ENCODE measurements at places on chromosomes 13 and 19.

GRCh38 chr19:6333439-6333838 is at the start of gene ACER1:
Gene ACER1, minus strand, starts transcription at chr19:6333612. Its CDS starts 61 bp downstream, at chr19:6333551.
- no peak for DNase-seq

- DNase-seq: no peak
These were observed 66.4 kb downstream of the ZAR1L start for GRCh38 chr13:32248801-32249200.

GRCh38 chr13:51599444-51600176 is 15.3 kb downstream of the WDFY2 start:
- DNase-seq: peak; percentile 34

GRCh38 chr13:90201202-90201601 is 1146.3 kb upstream of the MIR17HG start:
- no peak for DNase-seq

GRCh38 chr19:45352471-45352870 is 11.9 kb downstream of the KLC3 start:
- DNase-seq: no peak

GRCh38 chr13:109836629-109837607 is 50.5 kb upstream of the IRS2 start:
- no peak for DNase-seq

GRCh38 chr13:95865080-95865615 is 188.1 kb downstream of the UGGT2 start:
- DNase-seq: no peak

- DNase-seq: no peak
These were observed 707 bp upstream of the KLK8 start for GRCh38 chr19:51002089-51002532.

DNA sequence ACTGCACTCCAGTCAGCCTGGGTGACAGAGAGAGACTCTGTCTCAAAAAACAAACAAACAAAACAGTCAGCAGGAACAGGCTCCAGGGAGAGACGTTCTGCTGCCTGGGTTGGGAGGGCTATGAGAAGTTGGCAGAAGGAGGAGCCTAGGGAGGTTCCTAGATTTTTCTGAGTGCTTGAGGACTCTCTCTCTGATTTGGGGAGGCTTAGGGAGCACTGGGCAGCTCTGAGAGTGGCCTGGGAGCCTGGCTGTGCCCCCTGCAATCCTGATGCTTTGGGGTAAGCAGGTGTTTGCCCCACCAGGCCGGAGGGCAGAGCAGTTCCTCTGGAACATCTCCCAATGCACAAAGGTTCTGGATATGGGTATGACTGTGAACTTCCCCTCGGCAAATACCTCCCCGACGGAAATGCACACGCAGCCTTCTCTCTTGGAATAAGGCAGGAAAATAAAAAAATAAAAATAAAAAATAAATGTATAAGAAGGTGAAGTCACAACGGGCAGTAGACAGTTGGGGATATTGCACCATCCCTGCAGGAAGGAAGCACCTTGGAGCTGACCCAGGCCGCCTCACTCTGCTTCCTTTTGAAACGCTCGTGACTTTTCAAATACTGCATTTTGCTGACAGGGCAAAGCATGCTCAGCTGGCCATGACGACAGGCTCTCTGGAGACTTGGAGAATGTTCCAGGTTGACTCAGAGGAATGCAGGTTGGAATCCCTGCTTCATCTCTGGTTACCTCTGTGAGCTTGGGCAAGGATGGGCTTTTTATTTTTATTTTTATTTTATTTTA is 26.5 kb upstream of the HOMER3 start:
- DNase-seq: peak; percentile 85

GRCh38 chr13:41177616-41178015 is 16.8 kb downstream of the KBTBD7 start:
- DNase-seq: no peak

DNA sequence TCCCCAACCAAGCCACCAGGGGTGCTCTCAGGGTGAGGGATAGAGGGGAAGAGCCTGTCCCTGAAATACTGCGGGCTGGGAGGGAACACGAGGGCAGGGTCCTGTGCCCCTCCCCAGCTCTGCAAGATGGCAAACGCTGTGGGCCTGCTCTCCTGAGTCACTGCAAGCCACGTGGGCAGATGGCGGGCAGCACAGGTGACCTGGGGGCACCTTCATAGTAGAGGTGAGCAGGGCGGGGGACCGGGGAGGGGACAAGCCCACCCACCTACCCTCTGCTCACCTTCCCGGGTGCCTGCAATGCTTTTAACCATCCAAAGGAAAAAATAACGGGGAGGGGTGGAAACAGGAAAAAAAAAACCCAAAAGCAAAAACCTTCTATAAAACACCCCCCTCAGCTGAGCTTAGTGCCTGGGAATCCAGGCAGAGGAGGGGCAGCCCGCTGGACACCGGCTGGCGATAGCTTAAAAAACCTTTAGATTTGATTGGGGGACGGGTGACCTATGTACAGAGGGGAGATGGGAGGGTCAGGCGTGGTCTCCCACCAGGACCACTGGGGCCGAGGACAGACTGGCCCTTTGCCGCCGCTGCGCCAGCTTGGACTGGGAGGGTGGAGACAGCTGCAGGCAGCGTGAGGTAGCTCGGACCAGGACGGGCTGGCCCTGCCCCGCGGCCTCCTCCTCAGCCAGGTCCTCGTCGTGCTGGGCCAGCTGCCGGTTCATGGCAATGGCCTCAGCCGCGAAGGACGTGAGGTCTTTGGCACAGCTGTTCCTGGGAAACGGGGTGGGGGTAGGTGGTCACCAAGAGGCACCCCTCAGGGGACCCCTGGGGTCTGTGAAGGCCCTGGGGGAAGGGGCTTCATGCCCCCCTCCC is 11.7 kb downstream of the MKNK2 start:
- DNase-seq: peak; percentile 42

DNA sequence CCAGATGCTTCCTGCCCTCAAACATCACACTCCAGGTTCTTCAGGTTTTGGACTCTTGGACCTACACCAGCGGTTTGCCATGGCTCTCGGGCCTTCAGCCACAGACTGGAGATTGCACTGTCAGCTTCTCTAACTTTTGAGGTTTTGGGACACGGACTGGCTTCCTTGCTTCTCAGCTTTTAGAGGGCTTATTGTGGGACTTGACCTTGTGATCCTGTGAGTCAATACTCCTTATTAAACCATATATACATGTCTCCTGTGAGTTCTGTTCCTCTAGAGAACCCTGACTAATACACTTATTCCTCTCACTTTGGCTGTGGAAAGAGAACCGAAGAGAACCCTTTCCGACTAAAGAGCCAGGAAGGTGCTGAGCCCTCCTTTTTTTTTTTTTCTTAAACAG is 53.6 kb downstream of the LMO7 start:
- DNase-seq: no peak

DNA sequence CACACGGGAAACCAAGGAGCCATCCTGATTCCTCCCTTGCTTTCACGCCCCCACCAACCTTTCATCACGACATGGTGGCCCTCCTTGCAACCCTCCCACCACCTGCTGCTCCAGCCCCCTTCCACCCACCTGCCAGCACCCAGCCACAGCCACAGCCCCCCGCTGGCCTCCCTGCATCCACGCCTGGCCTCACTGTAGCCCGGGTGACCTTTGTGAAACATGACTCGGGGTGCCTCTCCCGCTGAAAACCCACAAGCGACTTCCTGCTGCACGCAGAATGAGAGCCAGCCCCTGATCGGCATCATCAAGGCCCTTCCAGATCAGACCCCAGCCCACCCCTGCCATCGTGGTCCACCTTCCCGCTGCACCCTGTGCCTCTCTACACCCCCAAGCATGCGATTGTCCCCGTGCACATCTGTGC is 14.9 kb downstream of the POP4 start:
- DNase-seq: no peak

DNA sequence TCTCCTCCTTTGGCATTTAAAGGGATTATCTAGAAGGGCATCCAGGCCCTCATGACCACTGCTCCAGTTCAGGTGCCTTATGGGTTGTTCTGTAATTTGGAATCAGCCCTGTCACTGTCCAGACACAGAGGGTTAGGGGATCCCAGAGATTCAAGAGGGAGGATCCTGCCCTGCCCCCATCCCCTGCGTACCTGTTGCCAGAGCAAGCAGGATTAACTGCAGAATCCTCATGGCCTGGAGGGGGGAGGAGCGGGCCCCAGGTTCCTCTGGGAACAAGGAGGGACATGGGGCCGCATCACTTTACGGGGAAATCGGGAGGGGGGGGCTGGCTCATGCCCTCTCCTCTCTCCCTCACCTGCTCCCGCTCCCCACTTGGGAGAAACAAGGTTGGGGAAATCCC is 1.0 kb downstream of the KLK11 start:
- no peak for DNase-seq
